ENCODE measurements at places on chromosomes 5 and 9.

DNA sequence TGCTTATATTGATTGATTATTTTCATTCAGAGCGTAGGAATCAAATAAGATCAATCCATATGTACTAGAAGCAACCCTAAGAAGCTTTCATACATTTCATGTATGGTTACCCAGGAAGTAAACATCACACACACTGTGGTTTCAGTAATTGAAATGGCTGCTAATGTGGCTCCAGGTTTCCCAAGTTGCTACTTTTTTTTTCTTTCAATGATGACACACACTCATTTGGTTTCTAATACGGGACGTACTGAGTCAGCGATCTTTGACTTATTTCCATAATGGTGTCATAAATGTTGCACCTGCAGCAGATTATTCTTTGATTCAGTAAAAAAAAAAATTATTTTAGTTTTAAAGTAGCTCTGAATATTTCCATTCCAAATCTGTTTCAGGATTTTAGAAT, 248.6 kb downstream of the CTNND2 start:
- no peak for DNase-seq

GRCh38 chr9:14926941-14927624, 16.9 kb upstream of the FREM1 start:
- no peak for DNase-seq

DNA sequence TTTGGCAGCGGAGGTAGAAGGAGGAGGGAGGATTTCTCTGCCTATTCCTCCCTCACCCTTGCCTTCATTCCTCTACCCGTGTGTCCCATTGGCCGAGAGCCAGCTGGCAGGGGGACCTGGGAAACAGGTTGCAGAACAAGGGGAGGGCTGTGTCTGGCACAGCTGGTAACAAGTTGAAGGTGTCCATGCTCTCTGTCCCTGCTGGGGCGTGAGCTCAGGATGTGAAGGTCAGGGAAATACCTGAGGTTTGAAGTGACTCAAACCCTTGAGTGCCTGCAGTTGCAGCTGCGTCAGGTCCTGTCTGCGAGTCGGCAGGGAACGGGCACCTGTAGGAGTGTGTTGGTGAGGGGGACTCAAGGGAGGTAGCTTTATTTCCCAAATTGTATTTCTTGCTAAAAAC, 16.2 kb downstream of the MIGA2 start:
- DNase-seq = no peak

DNA sequence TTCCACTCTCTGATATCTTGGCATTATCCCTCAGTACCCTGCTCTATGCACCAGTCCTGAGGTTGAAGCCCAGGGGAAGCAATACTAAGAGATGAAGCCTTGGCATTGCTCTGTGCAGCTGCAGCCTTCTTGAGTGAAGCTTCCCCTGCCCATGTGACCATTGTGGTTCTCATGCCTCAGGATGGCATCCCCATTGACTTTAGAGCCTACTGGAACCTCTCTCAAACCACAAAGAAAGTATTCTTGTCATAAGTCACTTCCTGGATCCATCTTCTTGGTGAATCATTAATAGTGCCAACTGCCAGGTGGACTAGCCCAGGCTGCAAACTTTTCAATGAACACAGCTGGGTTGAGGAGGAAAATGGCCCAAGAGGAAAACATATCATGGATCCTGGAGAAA, 283.9 kb upstream of the RFX3 start:
- DNase-seq = no peak

DNA sequence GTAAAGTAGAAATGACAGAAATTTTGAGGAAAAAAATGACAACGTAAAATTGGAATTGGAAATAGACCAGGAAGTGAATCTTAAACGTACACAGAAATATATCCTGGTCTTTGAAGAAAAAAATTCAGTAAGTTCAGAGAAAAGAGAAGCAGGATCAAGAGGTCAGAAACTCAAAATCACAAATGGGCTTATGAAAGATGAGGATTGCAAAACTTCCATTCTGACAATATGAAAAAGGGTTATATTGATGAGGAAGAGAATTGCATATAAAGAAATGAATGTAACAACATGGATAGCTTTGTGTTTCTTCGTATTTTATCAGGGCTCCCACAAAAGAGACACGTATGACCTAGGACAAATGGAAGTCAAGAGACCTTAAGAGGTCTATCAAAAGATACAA, 58.1 kb downstream of the OXCT1 start:
- no peak for DNase-seq

DNA sequence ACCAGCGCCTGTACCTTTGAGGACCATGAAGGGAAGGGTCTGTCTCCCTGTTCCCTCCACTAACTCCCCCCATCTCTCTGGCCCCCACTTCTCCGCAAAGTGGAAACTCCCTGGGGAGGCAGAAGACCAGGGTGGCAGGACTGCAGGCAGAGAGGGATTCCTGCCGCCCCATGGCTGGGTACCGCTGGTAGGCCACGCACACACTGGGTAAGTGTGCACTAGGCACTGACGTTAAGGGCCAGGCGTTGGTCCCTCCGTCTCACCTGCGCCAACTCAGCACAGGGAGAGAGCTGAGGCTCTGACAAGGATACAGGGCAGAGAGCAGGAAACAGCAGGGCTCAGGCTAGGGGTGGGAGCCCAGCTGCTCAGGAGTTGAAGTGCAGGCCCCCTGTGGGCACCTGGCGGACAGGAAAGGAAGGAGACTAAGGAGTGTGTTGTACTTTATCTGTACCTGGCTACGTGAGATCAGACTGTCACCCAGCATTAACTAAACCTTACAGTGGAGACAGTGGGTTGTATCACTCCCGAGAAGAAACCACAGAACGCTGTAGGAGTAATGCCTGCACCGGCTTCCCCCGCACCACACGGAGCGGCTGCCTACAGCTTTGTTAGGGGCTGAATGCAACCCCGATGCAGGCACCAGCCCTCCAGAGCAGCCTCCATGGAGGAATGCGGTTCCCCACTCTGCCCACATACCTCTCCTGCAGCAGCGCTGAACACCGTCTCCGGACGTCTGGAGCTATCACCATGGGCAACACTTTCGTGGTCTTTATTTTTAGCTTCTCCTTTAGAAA, 34.2 kb upstream of the CLPTM1L start:
- no peak for DNase-seq

- no peak for DNase-seq
These were observed 114.4 kb downstream of the PBX3 start for GRCh38 chr9:125861405-125862058.

- no peak for DNase-seq
These were observed 143.5 kb upstream of the C6 start for GRCh38 chr5:41356786-41357185.

Data from neuronal stem cell (in vitro differentiated cells).